Glomerular endothelial cell (primary cell): ENCODE measurements at places on chromosomes 13 and 19. TPM values are rescaled to one million over a fixed set of nuclear protein-coding genes. Genes with fewer than 3 reads are reported as not detected.

DNA sequence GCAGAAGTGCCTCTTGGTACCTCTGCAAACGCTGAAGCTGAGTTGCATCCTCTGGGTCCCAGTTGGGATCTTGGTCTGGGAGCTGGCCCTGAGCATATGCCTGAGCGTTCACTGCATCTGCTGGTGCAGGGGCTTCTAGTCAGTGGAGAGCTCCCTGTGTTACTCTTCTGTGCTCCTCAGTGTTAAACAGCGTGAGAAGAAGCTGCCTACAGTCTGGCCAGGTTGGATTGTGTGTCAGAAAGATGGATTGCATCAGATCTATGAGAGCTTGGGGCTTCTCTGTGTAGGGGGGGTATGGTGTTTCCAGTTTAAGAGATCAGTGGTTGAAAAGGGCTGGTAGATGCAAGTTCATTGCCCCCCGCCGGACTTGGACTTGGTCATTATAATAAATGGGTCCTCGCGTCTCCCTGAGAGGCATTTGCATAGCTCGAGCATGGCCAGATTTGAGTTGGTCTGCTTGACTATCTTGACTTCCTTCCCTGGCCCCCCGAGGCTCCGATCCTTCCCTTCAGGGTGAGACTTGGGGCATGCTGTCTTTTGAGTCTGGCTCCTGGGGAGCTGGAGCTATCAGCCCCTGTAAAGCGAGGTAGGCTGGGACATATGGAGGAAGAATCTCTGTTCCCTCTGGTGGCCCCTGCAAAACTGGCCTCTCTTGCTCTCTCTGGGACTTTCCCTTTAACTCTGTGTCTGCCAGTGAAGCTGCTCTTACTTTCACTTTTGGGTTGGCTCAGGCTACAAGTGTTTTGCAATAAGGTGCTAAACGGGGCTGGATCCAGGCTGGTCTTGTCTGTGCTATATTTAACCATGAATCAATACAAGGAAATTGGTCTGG is 52.9 kb downstream of the OR10H4 start:
- no peak for DNase-seq

- DNase-seq: no peak
Measured at GRCh38 chr13:32234914-32235313, 80.2 kb downstream of the ZAR1L start.

Gene GNG7
- total RNA-seq: 0.19 and 1.3 TPM in 2 replicates

DNA sequence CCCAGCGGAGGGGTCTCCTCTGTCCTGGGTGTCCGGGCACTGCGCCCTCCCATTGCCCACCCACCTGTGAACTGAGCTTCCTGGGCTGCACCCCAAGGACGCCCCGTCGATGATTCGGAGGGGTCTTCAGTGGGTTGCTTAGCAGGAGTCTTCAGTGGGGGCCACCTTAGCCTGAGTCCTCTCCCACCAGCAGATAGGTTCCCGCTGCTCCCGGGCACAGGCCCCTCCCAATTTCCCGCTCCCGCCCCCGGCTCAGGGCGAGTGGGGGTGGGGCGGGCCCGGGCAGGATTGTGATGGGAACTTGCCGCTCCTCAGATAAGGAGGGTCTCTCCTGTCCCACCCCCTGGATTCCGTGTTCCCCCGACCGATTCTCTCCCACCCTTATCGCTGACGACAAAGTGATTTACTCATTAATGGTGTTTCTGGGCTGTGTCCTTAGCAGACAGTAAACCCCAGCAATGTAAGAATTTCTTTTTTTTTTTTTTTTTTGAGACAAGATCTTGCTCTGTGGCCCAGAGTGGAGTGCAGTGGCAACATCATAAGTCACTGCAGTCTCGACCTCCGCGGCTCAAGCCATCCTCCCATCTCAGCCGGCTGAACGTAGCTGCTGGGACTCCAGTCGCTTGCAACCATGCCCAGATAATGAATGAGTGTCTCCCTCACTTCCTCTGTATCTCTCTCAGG is 655 bp upstream of the S1PR5 start:
- DNase-seq: no peak

DNA sequence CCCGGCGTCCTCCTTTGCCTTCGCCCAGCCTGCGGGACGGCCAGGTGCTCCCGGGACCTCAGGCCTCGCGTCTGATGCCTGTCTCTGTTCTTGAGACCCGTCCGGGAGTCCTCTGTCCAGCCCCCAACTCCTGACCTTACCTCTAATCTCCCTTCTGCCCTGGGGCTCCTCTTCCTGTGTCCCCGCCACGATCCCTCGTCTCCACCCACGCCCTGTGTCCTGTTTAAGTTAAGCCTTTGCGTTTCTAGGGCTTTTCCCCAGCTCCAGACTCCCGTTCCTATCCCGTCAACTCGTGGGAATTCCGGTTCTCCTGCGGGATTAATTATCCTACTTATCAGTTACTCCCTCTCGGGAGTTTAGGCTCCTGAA is 686 bp downstream of the LENG8 start:
- no peak for DNase-seq
